ENCODE measurements at places on chromosomes 3 and 15. TPM values are rescaled to one million over a fixed set of nuclear protein-coding genes. Genes with fewer than 3 reads are reported as not detected.

DNA sequence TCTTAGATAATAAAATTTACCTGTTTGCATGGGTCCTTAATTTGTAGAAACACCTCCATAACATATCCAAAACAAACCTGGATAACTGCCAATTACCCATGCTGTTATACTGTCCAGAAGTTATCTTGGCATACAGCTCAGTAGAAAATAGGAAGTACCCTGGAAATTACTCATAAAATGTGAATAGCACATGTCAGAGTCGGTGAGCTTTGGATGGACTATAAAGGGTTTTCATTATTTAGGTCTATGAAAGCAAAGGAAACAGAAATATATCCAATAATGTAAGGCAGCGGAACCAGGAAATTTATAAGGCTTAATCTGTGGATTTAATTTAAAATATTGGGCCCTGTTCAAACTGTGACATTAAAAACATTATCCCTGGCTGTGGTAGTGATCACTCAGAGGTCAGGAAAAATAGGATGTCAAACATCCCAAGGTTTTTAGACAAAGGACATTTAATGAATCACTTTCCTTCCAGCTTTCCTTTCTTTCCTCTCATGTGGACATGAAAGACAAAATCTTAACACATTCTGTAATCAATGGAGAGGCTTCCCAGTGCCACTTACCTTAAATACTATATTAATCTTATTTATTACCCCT lies 459.0 kb upstream of the DPH6 start:
- DNase-seq, result no peak

- DNase-seq, result no peak
Measured at GRCh38 chr3:16303037-16303575, 38.1 kb downstream of the OXNAD1 start.

DNA sequence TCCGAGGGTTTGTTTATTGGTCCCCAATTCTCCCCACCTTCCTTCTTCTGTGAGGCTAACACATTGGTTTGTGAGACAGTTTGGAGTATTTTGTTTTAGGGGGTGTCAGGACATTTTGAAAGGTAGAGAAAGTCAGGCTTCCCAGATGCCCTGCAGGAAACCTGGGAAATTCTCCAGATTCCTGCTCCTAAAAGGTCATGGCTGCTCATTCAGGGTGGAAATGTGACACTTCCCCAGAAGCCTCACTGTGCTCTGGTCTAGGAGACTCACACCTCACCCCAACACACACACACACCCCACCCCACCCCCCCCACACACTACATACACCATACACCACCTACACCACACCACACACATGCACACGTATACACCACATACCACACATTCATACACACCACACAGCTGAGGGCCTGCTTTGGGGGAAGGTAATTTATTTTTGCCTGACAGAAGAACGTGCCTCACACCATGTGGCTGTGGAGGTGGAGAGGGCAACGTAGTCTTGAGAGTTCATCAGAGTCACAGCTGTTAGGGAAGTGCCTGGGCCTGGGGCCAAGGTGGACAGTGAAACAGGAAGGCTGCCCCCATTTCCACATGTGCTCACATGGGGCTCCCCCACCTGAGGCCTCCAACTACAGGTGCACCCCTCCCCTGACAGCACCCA lies 40.4 kb upstream of the LIMD1 start:
- peak; percentile 51 for DNase-seq

REC114 gene
- not detected for total RNA-seq
